ENCODE measurements at places on chromosomes 3 and 15.

DNA sequence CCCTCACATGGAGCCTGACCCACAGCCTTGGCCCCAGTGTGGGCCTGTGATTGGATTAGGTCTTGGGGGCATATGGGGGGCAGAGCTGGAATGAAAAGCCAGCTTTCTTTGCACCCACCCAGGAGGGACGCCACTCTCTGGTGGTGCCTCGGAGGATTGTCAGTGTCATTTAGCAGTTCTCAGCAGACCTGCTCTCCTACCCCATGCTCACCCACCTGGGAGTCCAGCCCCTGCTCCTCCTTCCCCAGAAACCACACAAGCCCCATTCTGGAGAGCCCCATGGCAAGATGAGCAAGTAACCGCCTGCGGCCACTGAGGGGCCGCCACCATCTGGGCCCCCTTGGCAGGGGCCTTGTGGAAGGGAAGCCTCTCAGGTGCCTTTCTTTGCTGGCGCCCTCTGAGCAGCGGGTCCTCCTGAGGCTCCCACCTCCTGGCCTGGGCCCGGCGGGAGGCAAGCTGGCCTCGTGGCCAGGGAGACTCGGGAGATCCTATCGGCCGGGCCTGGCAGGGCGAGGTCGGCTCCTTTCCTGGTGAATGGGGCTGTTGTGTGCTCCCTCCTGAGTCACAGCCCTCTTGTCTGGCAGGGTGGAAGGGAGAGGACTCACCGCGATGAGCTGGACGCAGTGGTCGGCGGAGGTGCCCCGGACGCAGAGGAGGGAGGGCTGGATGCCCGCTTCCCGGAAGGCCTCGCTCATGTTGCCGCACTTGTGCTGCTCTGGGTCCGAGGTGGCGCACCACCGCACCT, 2.3 kb downstream of the MELTF start:
- peak; percentile 33 for DNase-seq

DNA sequence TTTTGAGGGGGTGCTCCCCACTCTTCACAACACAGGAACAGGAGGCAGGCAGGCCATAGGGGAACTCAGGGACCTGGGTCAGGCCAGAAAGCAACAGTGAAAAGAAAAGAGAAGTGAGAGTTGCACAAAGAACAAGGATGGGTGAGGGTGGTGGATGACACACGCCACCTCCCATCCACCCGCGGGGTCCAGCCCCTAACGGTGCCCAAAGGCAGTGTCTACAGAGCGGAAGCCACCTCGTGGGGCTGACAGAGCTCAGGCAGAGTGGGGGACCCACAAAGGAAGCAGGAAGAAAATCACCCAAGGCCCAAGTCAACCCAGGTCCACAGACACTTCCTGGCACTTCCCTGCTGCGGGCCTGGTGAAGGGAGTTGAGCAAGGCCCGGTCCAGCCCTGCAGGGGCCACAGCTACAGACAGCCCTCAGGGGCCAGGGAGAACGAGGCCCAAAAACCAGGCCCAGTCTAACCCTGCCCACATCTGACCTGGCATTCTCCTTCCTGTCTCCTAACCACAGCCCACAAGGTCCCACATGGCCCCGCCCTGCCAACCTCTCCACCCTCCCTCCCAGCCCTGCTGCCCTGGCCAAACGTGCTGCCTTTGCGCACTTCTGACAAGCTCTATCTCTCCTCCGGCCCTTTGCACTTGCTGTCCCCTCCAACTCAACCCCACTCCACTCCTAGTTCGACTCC, 5.9 kb downstream of the NUP210 start:
- peak; percentile 51 for DNase-seq

- DNase-seq = peak; percentile 89
Measured at GRCh38 chr3:156605686-156606605, 51.0 kb upstream of the SSR3 start.

DNA sequence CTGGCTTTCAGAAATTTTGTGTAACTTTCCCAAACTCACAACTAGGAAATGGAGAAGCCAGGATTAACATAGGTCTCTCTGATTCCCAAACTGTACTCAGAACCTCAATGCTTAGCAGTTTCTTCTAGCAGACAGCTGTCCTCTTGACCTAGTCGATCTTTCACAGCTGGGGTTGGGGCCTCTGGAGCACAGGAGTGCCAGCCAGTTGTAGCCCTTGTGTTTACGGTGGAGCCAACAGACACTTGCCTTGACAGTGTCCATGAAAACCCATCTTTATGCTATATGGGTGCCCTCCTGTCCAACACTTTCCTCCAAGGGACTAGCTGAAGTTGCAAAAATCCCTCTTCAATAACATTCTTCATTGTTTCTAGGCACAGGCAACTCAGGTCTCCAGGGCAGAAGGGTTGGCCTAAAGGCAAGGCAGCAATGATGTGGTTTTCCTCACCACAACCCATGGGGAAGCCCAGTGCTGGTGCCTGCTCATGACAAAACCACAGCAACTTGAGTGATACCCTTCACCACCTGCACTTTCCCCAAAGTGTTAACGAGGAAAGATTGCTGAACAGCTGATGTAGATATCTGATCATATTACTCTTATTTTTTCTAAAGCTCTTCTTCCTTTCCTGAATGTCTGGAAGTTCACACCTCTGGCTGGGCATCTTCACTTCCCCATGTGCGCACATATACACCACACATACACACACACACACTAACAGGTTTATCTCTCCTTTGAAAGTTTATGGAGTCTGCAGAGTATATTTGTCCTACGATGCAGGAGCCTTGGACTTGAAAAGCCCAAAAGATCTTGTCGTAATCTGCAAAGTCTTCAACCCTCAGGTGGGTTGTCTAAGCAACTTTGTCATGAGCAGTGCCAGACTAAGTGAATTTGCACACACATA, 11.0 kb upstream of the KNG1 start:
- no peak for DNase-seq

GRCh38 chr3:135325726-135326235, 530.7 kb downstream of the EPHB1 start:
- DNase-seq = no peak

DNA sequence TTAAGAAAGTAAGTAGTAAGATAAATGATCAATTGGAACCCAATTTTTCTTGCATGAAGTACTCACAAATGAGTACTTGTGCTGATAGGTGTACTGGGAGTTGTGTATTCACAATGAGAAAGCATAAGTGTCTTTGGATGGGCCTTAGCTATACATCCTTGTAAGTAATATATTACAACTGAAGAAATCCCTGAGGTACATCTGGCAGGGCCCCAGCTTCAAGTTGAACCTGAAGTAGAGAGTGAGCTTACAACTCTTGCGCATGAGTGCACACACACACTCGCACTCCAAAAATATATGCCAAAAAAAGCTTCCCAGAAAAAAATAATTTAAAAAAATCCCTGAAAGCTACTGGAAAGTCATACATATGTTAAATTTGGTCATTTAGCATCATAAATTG, 222.5 kb downstream of the ROBO2 start:
- DNase-seq = no peak

DNA sequence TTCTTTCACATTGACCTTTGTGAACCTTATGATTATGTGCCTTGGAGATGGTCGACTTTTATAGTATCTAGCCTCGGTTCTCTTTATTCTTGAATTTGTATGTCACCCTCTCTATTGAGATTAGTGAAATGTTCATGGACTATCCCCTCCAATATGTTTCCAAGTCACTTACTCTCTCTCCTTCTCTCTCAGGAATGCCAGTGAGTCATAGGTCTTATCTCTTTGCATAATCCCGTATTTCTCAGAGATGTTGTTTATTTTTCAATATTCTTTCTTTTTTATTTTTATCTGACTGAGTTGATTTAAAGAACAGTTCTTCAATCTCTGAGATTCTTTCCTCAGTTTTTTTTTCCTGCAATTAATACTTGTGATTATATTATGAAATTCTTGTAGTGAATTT, 411.6 kb upstream of the CADM2 start:
- peak; percentile 27 for DNase-seq

GRCh38 chr3:149188494-149188893, 33.1 kb downstream of the CP start:
- DNase-seq = no peak

DNA sequence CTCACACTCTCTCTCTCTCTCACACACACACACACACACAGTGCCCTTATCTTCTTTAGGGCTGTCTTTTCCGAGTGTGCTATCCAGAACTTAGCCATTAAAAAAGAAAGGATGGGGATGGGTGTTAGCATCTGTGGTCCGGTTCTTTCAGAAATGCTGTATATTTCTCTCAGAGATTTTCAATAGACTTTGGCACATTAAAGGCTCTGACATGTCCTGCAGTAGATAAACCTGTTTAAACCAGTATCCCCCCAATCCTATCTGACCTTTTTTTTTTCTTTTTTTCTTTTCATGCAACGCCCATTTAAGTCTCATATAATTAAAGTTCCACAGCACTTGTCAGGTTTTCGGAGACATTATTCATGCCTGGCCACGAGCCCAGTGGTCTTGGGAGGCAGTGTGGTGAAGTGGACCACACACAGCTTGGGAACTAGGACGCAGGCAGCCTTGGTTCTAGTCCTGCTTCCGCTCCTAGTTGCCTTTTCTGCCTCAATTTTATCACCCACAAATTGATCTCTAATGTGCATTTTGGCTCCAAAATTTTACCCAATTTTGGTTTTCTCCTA, 13.3 kb downstream of the CAV3 start:
- DNase-seq = no peak

GRCh38 chr15:69988541-69989225, 109.0 kb downstream of the TLE3 start:
- DNase-seq = no peak

- peak; percentile 8 for DNase-seq
Measured at GRCh38 chr15:98231696-98232440, 271.4 kb downstream of the ARRDC4 start.

DNA sequence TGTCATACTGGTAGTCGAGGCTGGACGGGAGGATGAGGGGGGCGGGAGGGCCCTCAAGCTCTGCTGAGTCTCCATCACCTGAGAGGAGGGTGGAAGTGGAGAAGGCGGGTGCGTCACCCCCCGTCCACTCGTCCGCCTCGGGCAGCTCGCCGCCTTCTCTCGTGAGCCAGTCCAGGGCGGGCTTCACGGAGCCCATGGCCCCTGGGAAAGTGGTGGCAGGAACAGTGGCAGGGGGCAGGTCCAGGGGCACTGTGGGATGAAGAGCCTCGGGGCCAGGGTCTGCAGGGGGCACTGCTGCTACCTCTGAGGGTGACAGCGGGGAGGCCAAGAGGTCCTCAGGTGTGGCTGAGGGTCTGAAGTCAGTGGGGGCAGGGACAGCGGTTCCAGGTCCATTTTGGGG, 10.3 kb downstream of the PLXNB1 start:
- DNase-seq = no peak

- DNase-seq = no peak
Measured at GRCh38 chr15:42616107-42616506, 40.7 kb downstream of the STARD9 start.

DNA sequence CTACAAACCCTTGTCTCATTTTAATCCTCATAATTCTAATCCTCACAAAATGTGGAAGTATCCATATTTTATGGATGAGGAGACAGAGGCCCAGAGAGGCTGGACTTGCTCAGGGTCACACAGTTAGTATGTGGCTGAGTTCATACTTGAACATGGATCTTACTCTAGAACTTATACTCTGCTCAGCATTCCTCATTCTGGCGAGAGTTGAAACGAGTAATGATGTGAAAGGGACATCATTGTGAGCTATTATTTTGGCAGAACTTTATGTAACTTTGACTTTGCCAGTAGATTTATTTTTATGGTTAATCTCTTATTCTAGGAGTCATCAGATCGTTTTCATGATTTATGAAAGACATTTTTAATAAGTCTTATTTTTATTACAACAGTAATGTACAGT, 17.5 kb downstream of the AKAP13 start:
- DNase-seq = no peak

- no peak for DNase-seq
Measured at GRCh38 chr15:88498996-88499395, 31.5 kb downstream of the MRPS11 start.

- no peak for DNase-seq
Measured at GRCh38 chr3:9036404-9037131, 73.3 kb upstream of the RAD18 start.

GRCh38 chr3:32780735-32781210, 37.0 kb upstream of the TRIM71 start:
- peak; percentile 41 for DNase-seq

DNA sequence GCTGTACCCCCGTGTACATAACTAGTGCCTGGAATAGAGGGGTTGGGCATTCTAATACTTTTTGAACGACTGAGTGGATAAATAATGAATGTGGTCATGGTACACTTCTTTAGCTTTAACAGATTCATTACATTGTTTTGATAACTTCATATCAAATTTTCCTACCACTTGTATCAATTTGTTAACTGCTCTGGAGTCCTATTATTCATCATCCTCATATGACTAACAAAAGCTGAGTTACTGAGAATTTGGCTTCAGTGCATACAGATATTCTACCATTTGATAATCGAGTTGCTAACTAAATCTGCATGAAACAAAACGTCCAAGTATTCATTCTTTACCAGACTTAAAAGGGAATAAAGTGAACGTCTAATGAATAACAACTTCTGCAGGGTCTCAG, 31.7 kb downstream of the FRMD5 start:
- no peak for DNase-seq

- no peak for DNase-seq
Measured at GRCh38 chr3:104040896-104041295, 1325.8 kb upstream of the ALCAM start.

- DNase-seq = peak; percentile 50
Measured at GRCh38 chr3:154971771-154972326, 108.3 kb upstream of the MME start.

All from A172 (cell line).